Panc1 (cell line): ENCODE measurements at places on chromosomes 13 and 19.

- no peaks in the 10 kb centered on the region for H3K4me1 ChIP-seq
- H3K4me3 ChIP-seq, result no peak overlapping the region
- H3K27ac ChIP-seq, result no peak overlapping the region
- H3K36me3 ChIP-seq, result no peaks in the 10 kb centered on the region
- DNase-seq, result peak; percentile 22
Measured at GRCh38 chr13:31742097-31742734, 2.9 kb downstream of the RXFP2 start.

- 0 out of 2 replicates have a peak, but pooled peaks cover 3% of the 10 kb centered on the region for H3K4me1 ChIP-seq
- DNase-seq, result no peak
- no peak overlapping the region for H3K27ac ChIP-seq
- H3K27me3 ChIP-seq, result no peaks in the 10 kb centered on the region
- no peaks in the 10 kb centered on the region for H3K36me3 ChIP-seq
Measured at GRCh38 chr13:46668931-46669525, 116.1 kb downstream of the LRCH1 start.

- H3K4me3 ChIP-seq, result no peak overlapping the region
- no peaks in the 10 kb centered on the region for H3K36me3 ChIP-seq
- DNase-seq, result no peak
- no peaks in the 10 kb centered on the region for H3K27me3 ChIP-seq
Measured at GRCh38 chr19:5950741-5951140, 27.2 kb downstream of the RANBP3 start.

DNA sequence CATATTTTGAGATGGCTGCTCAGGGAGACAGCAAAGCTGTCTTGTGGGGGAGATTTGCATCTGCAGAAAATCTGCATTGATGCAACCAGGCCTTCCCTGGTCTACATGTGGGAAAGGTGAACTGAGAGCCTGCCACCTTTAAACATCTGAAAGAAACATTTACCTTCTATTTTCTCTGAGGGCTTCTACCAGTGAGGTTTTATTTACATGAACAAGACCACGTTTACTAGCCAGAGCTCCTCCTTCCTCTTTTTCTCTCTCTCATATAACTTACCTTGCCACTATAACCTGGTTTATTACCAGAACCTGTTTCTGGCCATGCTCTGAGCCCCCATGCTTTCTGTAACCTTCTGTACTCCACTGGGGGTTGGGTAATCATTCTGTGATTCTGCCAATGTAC lies 14.4 kb upstream of the RUBCNL start:
- no peaks in the 10 kb centered on the region for H3K27me3 ChIP-seq
- no peak overlapping the region for H3K27ac ChIP-seq
- no peak for DNase-seq
- H3K4me3 ChIP-seq, result no peak overlapping the region
- no peaks in the 10 kb centered on the region for H3K36me3 ChIP-seq
